ENCODE measurements at places on chromosomes 1 and 21.

- DNase-seq = no peak
These were observed 1.4 kb upstream of the KLHL21 start for GRCh38 chr1:6603915-6604558.

DNA sequence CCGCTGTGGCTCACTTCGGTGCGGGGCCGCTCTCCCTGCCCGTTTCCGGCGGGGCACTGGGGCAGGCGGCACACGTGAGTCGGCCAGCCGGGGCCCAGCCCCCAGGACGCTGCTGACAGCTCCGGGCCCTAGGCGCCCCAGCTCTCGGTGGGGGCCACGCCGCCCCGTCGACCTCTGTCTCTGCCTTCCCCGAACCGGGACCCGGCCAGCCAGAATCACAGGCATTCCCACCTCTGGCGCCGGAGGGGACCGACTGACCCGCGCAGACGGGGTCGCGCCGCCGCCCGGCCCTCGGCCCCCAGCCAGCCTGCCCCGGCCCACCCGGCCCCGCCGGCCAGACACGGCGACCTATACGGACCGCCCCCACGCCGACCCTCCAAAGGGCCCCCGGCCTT, 755 bp downstream of the SCMH1 start:
- no peak for DNase-seq

- peak; percentile 79 for DNase-seq
These were observed 14.3 kb downstream of the THBS3 start for GRCh38 chr1:155193275-155193990.

DNA sequence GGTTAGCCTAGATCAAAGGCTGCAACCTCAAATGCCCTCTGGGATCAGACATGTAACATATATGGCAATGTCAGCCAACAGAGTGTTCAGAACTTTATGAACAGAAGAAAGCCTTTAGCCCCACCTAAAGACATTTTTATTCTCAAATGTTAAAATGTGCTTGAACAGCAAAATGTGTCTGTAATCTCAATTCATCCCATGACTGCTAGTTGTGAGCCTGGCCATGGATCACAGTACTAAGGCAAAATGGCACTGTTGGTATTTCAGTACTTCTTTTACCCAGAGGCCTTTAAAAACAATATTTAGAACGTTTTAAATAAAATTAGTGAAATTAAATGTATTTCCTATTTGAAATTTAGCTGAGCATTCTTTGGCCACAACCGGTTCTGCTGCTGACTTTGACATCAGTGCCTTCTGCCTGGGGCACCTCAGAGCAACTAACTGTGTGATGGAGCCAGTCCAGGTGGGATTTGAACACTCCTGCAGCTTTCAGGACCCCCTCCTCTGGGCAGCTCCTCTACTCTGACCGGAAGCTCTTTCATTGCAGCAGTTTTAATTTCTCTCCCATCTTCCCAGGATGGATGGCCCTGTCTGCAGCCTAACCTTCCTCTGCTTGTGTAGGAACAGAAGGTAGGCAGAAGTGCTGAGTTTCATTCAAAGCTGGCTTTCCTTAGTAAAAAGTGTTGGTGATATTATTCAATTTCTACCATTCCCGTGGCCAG, 68.3 kb upstream of the NFIA start:
- DNase-seq = no peak

- no peak for DNase-seq
These were observed 50.1 kb downstream of the SSBP3 start for GRCh38 chr1:54355931-54356679.

All from HCT116 (cell line).